ENCODE measurements at places on chromosomes 5 and 9.

DNA sequence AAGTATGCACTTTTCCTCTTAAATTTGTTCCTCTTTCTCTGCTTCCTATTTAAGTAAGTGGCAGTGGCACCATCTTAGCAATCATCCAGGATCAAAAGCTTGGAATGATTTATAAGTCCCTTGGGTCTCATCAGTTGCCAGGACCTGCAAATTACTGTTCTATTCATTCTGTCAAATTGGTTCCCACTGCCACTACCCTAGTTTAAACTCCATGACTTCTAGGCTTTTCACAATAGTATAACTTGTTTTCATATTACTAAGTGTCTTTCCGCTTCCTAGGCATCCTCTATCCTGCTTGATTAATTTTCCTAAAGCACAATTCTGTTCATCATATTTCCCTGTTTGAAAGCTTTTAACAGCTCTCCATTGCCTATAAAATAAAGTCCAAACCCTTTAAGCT lies 363.9 kb upstream of the MEF2C start:
- no peak for DNase-seq

- no peak for DNase-seq
These were observed 5.4 kb downstream of the RAD17 start for GRCh38 chr5:69374911-69375446.

DNA sequence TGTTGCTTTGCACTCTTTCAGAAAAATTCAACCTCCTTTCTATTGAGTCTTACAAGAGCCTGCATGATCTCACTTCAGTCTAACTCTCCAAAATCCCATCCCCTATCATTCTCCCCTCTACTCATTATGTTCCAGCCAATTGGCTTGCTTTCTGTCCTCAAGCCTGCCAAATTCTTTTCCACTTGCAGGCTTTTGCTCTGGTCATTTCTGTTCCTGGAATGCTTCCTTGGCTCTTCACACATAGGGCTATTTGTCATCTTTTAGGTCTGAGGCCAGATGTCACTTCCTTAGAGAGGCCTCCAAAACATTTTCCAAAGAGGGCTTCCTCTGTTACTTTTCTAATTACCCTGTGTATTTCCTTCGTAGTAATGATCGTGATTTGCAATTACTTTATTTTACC lies 11.8 kb upstream of the CHD1 start:
- DNase-seq, result no peak

DNA sequence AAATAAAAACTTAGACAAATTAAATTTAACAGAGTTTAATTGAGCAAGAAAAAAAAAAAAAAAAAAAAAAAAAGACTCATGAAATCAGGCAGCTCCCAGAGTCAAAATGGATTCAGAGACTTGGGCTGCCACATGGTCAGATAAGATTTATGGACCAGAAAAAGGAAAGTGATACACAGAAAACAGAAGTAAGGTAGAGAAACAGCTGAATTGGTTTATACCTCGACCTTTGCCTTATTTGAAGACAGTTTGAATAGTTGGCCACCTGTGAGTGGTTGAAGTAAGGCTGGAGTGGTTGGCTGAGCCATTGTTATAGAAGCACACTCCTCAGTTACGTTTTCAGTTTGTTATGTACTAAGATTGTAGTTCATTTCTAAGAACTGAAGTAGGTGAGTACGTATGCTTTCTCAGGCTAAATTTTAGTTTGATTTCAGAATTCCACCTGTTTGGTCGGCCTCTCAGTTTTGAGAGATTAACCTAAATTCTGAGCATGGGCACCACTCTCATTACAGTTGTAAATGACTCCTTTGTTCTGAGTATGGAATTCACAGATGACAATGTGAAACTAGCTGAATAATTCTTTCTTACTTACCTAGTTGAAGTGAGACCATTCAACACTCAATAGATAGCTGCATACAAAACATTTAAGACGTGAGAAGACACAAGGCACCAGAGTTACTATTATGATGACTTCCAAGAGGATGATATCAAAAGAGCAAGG lies 149.0 kb downstream of the AOPEP start:
- no peak for DNase-seq

DNA sequence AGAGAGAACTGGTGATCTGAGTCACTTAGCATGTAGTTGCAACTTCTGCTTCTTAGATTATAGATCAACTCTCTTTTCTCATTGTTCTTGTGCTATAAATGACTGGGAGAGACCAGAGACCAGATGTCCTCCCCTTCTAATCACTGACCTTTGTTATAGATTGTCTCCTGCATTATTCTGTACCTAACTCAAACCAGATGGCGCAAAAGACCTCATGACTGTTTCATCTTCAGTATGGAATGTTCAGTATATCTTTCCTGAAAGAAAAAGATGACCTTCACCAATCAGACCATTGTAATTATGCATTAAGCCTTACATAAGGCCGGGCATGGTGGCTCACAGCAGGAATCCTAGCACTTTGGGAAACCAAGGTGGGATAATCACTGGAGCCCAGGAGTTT lies 30.5 kb upstream of the ADAM19 start:
- no peak for DNase-seq

DNA sequence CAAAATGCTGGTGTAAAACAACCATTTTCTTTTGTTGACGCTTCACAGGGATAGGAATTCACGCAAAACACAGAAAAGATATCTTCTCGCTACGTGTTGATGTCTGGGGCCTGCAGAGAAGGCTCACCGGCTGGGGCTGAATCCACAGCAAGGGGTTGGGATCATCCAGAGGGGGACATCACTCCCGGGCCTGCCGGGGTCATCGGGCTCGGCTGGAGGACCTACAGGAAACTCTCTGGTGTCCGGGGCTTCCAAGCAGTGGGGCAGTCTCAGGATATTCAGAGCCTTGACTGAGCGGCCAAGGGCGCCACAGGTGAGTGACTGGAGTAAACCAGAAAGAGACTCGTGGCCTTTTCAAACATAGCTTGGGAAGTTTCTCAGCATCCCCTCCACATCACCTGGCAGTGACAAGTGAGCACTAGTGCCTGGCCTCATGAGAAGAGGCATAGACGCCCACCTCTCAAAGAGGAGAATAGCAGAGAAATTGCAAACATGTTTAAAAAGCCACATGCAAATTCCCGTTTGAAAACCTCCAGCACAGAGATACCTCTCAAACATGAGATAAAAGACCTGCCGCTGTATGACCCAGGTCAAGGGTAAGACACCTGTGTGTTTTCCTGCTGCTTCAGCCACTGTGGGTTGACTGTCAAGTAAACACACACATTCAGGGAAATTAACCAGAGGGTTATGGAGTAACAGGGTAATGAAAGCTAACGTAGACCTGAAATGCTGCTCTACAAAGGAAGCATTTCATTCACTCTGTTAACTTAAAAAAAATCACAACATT lies 50.8 kb upstream of the SIMC1 start:
- no peak for DNase-seq

DNA sequence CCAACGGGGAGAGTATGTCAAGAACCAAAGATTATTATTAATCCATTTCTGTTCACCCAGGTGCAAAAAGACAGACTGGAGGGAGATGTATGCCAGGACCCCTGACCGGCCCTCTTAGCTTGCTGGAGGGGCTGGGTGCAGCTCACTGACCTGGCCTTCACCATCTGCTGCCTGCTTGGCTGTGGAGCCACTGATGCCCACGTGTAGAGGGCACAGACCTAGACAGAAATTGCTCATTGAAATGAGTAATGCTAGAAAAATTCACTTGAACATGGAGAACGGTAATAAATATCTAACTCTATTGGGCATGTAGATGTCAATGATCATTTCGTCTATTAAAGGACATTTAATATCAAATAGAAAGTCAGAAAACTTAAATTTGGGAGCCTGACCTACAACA lies 58.8 kb upstream of the ERCC6L2 start:
- DNase-seq, result no peak

DNA sequence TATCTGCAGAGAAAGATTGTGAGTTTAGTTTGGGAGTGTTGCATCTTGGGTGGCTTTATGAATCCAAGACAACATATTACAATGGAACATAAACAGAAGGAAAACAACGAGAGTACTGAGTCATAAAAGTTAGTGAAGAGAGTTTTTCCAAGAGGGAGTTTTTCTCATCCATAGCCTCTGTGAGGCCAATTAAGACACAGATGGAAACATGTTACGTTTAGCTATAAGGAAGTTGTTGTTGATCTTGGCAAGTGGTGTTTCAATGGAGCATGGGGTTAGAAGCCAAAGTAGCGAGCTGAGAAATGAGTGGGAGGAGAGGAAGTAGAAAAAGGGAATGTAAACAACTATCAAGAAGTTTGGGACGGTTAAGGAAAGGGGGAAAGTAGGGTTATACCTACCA lies 53.3 kb upstream of the SPATA31D4 start:
- no peak for DNase-seq

DNA sequence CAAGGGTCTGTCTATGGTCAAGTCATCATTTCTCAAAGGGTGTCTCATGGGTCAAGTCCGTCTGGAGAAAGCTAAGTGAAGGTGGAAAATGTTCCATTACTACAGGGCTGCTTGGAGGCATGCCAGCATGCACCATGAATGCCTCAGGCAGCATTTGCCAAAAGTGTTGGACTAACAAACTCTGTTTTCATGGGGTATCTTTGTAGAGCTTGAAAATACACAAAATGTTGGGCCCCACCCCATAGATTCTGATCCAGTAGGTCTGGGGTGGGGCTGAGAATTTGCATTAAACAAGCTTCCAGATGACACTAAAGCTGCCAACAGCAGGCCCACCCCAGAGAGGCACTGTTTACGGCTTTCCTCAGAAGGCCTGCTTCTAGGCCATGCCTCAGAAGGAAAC lies 75.0 kb upstream of the FRRS1L start:
- no peak for DNase-seq

GRCh38 chr9:134276453-134277245 lies 49.6 kb upstream of the RXRA start:
- DNase-seq, result no peak

GRCh38 chr9:2086116-2086515 lies 71.0 kb downstream of the SMARCA2 start:
- no peak for DNase-seq

- DNase-seq, result no peak
These were observed 21.0 kb downstream of the MACROH2A1 start for GRCh38 chr5:135377751-135378680.

GRCh38 chr9:19241728-19242127 lies 11.2 kb downstream of the DENND4C start:
- no peak for DNase-seq

- no peak for DNase-seq
These were observed 17.8 kb downstream of the TBCA start for GRCh38 chr5:77758141-77758938.
